ENCODE measurements at places on chromosomes 12 and 14.

GRCh38 chr12:117522559-117522958, 161.1 kb upstream of the NOS1 start:
- DNase-seq: no peak

DNA sequence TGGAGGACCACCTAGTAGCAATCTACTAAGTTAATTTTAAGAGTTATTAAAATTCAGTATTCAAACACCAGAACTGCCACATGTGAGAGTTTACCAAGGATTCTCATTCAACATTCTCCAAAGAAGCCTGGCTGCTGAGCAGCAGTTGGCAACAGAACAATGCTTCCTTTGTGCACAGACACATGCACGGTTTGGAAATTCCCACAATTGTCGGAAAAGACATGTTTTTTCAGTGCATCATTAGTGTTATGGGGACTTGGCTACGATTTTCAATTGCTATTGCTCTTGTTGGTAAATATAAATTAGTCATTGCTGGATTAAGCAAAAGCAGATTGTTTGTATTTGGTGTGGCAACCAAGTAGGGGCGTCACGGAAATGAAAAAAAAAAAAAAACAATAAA, 22.2 kb downstream of the ST8SIA1 start:
- no peak for DNase-seq

GRCh38 chr12:44917141-44917540, 41.0 kb upstream of the NELL2 start:
- no peak for DNase-seq

DNA sequence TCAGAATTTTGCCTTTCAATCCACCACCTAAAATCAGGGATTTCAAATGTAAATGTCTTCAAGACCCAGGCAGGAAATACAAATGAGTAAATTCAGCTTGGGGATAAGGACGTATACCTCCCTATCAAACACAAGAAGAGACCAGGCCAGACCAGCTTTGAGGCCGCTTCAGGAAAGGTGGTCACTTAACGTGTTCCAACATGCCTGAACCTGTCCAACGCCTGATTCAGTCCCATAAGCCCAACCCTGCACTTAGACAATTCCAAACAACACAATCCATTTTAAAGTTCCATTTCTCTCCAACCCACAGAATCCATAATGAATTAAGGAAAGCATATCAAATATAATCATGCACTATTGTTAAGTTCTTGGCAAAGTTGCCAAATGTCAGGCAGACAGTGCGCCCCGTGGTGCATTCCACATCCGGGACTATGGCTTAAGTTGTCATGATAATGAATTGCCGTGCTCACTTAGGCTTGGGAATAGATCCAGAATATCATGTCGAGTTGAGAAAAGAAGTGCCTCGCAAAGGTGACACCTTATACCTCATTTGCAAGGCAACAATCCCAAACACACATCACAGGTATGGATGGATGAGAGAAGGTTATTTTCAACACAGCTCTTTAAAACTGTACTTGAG, 35.5 kb downstream of the CCDC60 start:
- DNase-seq: no peak
